ENCODE measurements at places on chromosomes 16 and 17.

DNA sequence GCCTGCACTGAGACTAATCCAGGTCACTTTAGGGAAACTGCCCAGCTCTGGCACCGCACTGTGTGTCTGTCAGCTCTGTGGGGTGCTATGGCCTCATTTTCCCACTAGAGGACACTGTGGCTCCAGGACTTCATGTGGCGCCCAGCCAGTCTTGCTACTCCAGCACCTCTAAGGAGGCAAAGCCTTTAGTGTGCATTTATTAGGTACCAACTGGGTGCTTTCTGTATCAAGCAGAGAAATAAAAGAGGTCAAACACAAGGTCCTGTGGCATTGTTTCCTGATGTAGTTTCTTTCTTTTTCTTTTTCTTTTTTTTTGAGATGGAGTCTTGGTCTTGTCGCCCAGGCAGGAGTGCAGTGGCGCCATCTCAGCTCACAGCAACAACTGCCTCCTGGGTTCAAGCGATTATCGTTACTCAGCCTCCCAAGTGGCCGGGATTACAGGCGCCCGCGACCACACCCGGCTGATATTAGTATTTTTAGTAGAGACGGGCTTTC, 12.5 kb upstream of the RHBDL3 start:
- DNase-seq = peak; percentile 31

DNA sequence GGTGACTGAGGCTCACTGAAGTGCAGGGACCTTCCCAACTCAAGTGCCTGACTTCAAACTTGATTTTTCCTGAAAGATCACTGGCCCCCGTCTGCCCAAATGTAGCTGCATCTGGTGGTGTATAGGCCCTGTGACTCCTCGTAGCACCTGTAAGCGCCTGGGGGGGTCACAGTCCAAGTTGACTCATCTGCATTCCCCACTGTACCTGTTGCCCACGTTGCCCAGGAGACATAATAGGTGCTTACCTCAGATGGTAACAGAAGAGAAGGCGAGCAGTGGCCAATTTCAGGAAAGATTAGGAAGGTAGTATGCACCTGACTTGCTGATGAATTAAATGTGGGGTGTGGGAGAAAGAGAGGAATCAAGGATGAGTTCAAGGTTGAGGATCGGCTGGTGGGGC, 44.1 kb upstream of the EMP2 start:
- DNase-seq = no peak

DNA sequence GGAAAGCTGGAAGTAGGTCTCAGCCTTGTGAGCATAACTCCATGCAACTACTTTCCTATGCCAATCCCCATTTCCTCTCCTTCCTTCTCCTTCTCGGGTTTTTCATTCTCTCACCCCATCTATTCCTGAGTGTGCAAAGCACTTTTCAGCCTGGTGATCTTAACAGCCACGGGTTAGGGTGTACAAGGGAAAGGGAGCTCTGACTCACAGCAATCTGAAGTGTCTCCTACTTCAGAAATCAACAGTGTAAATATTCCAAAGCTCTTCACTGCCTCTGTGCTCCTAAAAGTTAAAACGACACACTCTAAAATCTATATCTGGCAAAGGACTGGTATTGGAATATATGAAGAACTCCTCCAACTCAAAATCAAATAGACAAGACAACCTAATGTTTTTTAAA, 268.0 kb upstream of the IRX3 start:
- DNase-seq = no peak

- DNase-seq = no peak
Observed at GRCh38 chr17:16980813-16981731, 9.2 kb upstream of the TNFRSF13B start.

- no peak for DNase-seq
Observed at GRCh38 chr16:9258423-9259051, 167.1 kb downstream of the HAPSTR1 start.
